H9 (cell line): ENCODE measurements at places on chromosomes 12 and 14.

DNA sequence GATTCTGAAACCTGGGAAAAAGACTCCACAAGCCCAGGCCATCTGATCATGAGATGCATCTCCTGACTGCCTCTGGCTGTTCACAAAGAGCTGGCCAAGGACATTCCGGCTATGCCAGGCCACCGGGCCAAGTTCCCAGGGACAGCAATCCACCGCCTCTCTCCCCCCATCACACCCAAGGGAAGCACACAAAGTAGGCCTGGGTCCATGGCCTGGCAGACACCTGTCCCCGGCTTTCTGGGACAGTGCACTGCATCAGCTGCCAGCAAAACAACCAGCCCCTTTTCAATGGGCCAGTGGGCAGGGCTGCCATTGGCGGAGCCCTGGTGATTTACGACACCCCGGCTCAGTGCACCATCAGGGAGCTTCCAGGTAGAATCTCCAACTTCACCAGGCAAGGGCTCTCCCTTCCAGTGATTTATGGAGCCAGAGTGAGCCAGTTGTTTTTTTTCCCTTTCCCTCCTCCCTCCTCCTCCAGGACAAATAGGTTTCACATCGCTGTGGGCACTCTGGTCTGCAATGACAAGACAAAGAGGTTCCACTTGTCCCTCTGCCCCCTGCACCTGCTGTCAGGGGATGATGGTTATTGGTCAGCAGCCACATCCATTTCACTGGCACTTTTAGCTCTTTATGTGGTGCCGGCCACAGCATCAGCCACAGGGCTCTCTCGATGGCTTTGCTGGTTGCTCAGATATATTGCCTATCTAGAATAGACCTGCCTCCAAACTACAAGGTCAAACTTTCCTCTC lies 149.6 kb downstream of the SLC38A6 start:
- no peak for DNase-seq

DNA sequence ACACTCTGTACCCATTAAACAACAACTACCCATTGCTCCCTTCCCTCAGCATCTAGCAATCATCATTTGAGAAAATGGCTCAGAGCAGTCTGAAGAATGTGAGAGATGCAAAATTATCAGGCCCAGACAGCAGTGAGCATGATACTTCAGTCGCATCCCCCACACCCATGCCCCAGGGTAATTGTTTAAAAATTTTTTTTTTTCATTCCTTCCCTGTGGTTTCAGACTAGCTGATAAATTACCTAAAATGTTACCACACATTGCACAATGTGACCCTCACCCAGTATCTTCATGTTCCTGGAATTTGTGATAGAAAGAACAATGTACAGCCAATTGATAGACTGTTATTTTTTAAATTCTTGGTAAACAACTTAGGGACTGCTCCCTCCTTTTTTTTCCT lies 11.3 kb upstream of the USP15 start:
- no peak for DNase-seq

GRCh38 chr12:30847259-30847658 lies 79.3 kb upstream of the TSPAN11 start:
- peak; percentile 29 for DNase-seq

GRCh38 chr12:77645966-77646598 lies 184.6 kb upstream of the NAV3 start:
- DNase-seq: peak; percentile 66

GRCh38 chr14:75280831-75281653 lies 2.4 kb downstream of the FOS start:
- no peak for DNase-seq

- no peak for DNase-seq
Measured at GRCh38 chr12:2484141-2484776, 310.5 kb upstream of the FKBP4 start.

DNA sequence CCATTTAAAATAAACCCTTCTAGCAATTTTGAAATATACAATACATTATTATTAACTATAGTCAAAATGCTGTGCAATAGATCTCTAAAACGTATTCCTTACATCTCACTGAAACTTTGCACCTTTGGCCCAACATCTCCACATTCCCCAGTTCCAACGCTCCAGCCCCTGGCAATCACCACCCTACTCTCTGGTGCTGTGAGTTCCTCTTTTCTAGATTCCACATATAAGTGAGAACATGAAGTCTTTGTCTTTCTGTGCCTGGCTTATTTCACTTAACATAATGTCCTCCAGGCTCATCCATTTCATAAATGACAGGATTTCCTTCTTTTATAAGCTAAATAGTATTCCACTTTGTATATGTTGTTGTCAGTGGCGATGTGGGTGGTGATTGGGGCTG lies 194.7 kb upstream of the RTL1 start:
- DNase-seq: no peak

GRCh38 chr12:111034886-111035577 lies 114.7 kb upstream of the MYL2 start:
- DNase-seq: peak; percentile 73

DNA sequence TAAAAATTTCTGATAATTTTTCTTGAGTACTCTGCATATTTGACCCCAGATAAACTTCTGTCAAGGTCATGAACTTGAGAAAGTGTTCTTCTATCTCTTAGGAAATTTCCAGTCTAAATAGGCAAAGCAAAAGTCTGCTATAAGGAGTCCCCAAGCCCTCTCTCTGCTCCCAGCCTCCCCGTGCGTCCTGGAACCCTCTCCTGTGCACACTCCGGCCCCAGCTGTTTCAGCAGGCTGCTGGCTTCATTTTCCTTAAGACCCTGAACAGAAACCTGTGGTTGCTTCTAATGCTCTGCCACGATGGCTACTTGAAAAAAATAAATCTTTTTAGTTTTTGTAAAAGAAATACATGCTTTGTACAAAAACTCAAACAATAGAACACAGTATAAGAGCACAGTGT lies 14.7 kb downstream of the KRT2 start:
- DNase-seq: peak; percentile 19

DNA sequence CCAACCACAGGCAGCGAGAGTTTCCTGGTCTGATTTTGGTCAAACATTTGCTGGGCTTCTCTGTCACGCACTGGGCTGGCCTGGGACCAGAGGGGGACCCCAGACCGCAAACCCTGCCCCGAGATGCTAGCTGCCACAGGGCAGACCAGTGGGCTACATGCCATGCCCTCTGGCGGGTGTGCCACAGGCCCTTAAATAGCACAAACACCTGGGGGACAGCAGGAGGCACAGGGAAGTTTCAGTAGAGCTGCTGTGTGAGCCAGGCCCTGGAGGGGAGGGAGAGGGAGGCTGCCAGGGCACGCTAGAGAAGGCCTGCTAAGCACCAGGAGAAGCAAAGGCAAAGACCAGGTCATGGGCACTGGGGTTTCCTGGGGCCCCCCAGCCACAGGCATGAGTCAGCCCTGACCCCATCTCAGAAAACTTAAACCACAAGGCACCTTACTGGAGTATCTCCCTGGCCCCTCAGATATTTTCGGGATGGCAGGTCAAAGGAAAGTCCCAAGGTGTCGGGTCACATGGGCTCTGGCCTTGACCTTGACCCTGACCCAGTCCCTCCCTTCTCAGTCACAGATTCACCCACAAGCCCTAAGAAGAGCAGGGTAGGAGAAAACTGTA lies 29.2 kb downstream of the ITPK1 start:
- no peak for DNase-seq

GRCh38 chr12:49563951-49564685 lies 3.8 kb downstream of the MCRS1 start:
- no peak for DNase-seq

GRCh38 chr12:99282086-99282485 lies 365.5 kb upstream of the GARIN6 start:
- DNase-seq: no peak

- DNase-seq: peak; percentile 48
Measured at GRCh38 chr14:68458840-68459469, 333.9 kb downstream of the ZFP36L1 start.

DNA sequence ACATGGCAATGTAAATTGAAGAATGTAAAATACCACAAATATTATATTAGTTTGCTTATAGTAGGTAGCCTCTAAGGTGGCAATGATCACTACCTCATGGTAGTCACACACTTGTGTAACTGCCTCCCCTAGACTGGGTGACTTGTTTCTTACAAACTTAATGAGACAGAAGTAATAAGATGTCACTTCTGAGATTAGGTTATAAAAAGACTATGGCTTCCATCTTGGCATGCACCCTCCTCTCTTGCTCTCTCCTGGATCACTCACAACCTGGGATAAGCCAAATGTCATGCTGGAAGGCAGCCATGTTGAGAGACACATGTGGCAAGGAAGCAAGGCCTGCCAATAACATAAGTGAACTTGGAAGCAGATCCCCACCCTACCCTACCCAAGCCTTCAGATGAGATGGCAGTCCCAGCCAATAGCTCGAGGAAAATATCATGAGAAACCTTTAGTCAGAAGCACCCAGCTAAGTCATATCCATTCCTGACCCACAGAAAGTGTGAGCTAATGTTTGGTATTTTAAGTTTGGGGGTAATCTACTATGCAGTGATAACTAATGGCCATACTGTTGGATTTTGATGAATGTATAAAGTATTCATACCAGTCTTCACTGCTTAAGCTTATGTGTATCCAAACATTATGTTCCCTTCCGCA lies 43.3 kb downstream of the PPP1R12A start:
- no peak for DNase-seq

- no peak for DNase-seq
Measured at GRCh38 chr14:37579274-37579673, 15.8 kb downstream of the FOXA1 start.
